ENCODE measurements at places on chromosomes 3 and 15.

GRCh38 chr15:58213587-58214338 is 75.6 kb downstream of the AQP9 start:
- DNase-seq: no peak

GRCh38 chr3:13025778-13026518 is 47.3 kb downstream of the IQSEC1 start:
- DNase-seq: no peak

- no peak for DNase-seq
These were observed 439.0 kb upstream of the GOLIM4 start for GRCh38 chr3:168534761-168535160.

DNA sequence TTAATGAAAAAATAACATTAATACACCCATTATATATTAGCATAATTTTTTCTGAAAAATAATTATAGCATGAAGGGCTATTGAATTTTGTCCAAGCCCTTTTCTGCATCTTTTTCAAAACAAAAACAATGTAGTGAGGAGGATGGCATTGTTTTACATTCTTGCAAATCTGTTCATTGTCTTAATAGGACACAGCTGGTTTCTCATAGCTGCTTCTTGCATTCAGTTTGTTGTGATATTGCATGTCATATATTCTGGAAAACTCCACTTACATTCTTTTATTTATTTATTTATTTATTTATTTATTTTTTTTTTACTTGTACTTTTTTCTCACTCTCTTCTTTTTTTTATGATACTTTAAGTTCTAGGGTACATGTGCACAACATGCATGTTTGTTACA is 107.4 kb downstream of the NR1D2 start:
- no peak for DNase-seq

- no peak for DNase-seq
These were observed 115.1 kb downstream of the FHIT start for GRCh38 chr3:61136191-61136590.

DNA sequence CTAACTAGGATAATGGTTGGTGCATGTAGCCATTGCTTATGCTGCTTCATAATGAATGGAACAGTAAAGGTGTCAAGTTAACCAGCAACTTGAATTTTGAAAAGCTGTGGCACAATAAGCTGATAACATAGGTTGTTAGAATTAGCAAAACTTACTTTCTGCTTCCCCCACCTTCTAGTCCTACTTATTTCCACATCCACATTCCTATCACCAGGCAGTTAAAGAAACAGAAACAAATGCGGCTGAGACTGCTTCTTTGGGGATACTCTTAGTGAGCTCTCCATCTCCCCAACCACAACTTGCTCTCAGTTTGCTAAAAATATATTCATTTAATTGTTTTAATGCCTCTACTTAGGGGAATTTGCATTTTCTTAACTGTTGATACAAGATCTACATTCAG is 215.1 kb downstream of the TIGIT start:
- DNase-seq: peak; percentile 28

DNA sequence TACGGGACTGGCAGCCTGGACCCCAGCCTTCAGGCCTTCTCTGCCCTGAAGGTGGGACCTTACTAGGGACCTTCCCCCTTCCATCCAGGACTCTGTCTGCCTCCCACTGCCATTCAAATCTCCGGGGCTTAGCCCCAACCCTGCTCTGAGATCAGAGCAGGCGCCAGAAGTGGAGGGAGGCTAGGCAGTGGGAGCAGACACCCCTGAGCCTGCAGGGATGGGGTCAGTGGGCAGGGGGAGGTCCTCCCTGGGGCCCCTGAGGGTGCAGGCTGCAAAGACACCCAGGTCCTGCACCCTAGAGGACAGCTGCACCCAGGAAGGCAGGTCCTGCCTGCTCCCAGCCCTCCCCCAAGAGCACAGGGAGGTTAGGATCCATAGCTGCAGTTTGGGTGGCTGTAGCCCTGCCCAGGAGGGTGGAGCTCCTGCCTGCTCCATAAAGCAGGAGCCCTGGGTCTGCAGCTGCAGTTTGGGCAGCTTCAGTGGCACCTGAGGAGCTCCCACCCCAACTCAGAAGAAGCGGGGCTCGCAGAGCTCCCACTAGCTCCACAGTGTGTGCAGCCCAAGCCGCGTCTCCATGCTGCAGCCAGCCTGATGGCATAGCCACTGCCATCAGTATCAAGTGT is 8.1 kb upstream of the POC1A start:
- no peak for DNase-seq

DNA sequence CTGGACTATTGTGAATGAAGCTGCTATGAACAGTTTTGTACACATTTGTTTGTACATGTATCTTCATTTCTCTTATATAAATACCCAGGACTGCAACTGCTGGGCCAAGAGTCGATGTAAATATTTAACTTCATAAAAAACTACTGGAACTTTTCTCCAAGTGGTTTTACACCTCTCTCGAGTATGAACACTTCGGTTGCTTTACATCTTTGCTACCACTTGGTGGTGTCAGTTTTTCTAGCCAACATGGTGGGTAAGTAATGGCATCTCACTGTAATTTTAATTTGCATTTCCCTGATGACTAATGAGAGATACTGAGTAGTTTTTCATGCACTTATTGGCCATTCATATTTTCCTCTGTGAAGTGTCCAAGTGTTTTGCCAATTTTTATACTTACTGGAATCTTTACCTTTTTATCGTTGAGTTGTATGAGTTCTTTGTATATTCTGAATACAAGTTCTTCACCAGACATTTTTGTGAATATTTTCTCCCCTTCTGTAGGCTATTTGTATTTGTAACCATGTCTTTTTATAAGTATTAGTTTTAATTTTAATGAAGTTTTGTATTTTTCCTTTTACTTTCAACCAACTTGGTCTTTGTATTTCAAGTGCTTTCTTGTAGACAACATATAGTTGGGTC is 44.4 kb downstream of the PCOLCE2 start:
- peak; percentile 80 for DNase-seq

DNA sequence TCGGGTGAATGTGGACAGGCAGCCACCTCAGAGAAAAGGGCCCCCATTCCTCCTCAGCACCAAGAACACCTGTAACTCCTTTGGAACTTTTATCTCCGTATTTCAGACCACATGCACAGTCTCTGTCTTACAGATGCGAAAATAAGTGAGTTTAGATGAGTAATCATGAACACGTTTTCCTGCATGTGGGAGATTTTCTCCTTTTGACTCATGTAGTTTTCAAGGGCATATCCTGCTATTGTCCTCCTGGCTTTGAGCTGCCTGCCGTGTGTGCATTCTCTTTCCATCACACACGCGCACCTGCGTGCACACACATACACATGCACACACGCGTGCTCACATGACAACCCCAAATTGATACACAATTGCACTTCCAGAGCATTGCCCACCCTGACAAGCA is 239.2 kb downstream of the GABRG3 start:
- no peak for DNase-seq

DNA sequence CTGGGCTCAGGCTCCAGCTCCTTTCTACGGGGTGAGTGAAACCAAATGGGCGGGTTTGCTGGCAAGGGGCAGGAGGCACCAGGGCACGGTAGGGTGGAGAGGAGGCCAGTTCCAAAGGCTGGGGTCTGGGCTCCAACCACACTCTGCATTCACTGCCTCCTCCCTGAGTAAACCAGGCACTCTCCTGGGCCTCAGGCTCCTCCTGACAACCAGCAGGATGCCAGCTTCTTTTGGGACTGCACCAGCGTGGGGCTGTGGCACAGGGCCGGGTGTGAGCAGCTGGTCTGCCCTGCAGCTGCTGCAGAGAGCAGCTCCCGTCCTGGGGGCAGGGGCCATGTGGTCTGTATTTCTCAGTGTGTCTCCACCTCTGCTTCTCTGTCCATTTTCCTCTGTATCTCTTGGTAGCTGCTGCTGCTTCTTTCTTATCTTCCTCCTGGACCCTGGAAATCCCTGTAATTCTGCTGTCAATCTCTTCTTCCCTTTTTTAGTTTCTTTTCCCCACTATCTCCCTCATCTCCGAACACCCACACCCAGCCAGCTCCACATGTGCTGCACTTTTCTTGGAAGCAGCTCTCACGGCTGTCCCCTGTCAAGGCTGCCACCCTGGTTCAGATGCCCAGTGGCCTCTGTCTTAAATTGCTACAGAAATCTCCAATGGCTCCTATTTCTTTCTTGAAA is 54.9 kb upstream of the TBC1D21 start:
- no peak for DNase-seq

Measured in M059J (cell line).